Activated CD8-positive, alpha-beta memory T cell treated with anti-CD3 and anti-CD28 coated beads for 48 hours (primary cell): ENCODE measurements at places on chromosomes 3 and 15.

GRCh38 chr3:145058483-145058882, 1086.9 kb downstream of the DIPK2A start:
- no peak for DNase-seq

- peak; percentile 71 for DNase-seq
Observed at GRCh38 chr3:39383045-39383880, at the start of gene SLC25A38. Gene SLC25A38, plus strand, starts transcription at chr3:39383370. Its CDS starts 355 bp downstream, at chr3:39383725.

DNA sequence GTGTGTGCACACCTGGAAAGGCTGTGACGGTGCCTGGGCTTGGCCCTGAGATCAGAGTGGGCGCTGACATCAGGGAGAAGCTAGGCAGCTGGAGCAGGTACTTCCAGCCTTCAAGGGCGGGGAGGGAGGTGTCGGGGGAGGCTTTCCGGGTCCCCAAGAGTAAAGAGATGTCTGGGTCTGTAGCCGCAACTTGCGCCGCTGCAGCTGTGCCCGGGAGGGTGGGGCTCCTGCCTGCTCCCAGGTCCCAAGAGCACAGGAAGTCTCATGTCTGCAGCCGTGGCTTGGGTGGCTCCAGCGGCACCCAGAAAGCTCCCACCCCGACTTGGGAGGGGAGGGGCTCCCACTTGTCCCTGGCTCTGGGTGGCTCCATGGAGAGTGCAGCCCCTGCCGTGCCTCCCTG, 103.2 kb upstream of the BNIP2 start:
- DNase-seq = no peak

- no peak for DNase-seq
Observed at GRCh38 chr3:194661374-194661773, 10.6 kb downstream of the LSG1 start.

DNA sequence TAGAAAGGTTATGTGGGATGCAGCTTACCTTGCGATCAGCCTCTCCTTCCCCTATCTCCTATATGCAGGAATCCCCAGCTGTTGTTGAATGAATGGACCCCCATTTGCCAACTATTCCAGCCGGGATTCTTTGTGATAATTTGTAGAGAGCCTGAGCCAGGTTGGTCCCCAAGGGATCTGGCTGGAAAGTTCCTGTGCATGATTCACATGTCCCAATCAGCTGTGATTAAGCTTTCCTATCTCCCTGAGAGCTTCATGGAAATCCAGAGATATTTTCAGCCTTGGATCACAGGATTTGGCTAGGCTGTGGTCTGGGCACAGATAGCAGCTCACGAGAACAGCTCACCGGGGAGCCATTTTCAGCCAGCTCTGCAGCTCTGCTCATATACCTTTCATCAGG, 76.7 kb downstream of the ARNT2 start:
- DNase-seq = no peak

- DNase-seq = no peak
Observed at GRCh38 chr3:107976202-107976800, 114.5 kb downstream of the CD47 start.

- DNase-seq = no peak
Observed at GRCh38 chr15:38662033-38662802, 97.6 kb upstream of the RASGRP1 start.

DNA sequence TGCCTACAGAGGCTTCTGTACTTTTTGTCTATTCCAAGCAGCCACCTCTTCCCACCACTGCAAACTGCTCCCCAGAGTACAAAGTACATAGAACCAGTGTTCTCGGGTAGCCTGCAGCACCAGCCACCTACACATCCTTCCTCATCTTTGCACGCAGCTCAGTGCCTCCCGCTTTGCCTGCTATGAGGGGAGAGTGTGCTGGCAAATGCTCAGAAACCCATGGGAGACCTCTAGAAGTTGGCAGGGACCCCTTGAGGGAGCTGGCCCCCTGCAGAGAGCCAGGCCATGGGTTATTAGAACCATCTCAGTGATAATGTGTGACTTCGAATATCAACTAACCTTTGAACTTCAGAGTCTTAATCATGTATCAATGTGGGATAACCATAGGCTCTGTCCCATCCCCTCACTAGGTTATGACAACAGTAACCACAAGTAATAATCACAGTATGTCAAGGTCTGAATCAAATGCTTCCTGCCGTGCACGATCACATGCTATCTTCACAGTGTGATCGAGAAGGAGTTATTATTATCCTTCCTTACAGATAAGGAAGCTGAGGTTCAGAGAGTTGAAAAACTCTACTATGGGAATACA, 22.8 kb upstream of the SMAD3 start:
- DNase-seq = no peak

DNA sequence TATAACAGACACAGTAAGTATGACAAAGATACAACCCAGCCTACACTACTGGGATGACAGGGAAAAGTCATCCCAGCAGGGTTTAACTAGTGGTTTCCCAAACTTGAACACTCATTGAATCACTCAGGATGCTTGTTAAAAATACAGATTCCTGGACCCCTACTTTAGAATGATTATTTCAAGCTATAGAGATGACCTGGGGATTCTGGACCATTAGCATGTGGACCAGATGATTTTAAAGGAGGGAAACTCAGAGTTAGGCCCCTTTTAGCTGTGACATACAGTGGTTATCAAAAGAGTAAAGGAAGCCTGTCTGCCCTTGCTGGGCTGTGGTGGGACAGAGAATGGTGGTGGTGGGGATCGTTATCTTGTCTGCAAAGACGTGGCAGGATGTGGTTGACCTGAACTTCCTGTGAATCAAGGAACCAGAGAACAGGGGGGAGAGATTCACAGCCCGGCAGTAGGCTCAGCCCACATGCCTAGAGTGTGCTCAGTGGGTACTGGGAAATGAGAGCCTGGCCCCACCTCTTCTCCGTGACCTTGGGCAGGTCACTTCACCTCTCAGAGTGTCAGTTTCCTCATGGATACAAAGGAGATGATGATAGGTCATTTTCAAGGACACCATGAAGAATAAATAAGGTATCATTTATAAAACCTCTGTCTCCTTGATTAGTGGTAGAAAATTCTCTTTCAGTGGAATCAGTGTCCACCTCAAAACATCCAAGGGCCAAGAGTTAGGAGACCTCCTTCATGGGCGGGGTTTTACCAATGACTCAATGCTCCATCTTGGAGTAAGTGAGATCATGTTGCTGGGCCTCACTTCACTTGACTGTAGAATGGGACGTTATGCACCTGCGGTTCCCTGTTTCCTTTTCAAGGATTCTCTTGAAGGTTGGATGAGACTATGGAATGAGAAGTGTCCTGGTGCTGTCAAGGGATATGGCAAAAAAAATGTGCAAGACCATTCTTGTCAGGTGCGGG, 306.5 kb downstream of the RPLP1 start:
- DNase-seq = peak; percentile 76

- no peak for DNase-seq
Observed at GRCh38 chr3:115819785-115820384, 196.6 kb downstream of the GAP43 start.

- DNase-seq = no peak
Observed at GRCh38 chr15:65246026-65246714, 34.9 kb upstream of the CILP start.

- DNase-seq = no peak
Observed at GRCh38 chr3:86303935-86304334, 687.0 kb downstream of the VGLL3 start.

GRCh38 chr3:10997196-10997595, 4.6 kb downstream of the SLC6A1 start:
- DNase-seq = no peak

DNA sequence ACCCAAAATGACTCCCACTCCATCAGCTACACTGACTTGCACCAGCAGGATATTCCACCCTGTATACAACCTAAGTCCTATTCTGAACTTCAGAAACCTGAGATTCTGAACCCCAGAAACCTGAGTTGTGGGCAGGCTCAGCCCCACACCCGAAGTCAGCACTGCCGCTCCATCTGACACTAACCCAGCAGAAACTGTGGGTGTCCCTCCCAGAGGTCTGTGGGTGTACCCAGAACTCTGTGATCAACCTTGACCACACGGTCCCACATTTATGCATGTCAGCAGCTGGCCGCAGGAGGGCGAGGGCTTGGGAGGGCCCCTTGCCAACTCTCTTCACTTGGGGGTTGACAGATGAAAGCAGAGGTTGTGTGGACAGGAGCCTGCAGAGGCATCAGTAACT, 9.3 kb downstream of the OXTR start:
- DNase-seq = no peak

DNA sequence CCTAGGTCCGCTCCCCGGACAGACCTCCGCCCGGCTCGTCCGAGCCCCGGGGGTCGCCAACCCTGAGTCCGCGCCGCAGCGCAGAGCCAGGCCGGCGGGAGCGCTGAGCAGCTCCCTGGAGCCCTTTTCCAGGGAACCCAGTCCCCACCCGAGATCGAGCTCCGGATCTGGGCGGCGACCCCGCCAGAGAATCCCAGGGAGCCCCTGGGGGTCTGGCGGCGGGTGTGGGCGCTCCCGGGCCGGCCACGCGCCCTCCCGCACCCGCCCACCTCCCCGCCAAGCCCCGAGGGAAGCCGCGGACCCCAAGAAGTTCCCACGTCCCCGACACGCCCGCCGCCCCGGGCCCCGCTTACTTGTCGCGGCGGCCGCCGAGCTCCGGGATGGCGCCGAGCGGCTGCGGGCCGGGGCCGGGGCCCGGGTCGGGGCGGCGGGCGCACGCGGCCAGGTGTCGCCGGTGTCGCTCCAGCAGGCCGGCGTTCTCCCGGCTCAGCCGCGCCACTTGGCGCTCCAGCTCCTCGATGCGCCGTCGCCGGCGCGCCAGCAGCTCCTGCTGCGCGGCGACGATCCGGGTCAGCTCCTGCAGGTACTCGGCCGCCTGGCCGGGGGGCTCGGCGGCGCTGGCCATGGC, 137.7 kb downstream of the NUP210 start:
- no peak for DNase-seq

DNA sequence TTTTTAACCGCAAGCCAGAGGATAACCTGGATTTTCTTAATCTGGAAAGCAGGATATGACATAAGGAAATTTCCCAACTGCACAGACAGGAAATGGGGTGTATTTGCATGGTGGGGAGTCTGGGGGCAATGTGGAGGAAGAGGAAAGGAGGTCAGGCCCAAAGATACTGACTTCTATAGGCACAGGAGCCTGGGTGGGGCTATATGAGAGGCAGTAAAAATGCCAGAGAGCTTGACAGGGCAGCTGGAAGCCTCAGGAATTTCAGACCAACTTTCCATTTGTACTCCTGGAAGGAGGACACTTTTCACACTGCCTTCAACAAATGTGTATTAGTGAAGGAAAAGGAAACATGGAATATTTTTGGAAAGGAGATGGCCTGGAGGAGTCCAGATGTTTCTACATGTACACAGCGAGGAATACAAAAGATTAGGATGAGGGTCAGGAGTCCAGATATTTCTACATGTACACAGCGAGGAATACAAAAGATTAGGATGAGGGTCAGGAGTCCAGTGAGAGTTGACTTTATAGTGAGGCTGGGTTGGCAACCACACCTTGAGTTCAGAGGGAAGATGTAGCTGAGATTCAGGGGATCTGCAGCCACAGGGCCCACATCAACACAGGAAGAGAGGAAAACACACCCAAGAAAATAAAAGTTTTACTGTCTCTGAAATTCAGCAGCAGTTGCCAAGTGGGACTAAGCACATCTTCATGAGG, 111.9 kb upstream of the PTPRG start:
- DNase-seq = no peak

DNA sequence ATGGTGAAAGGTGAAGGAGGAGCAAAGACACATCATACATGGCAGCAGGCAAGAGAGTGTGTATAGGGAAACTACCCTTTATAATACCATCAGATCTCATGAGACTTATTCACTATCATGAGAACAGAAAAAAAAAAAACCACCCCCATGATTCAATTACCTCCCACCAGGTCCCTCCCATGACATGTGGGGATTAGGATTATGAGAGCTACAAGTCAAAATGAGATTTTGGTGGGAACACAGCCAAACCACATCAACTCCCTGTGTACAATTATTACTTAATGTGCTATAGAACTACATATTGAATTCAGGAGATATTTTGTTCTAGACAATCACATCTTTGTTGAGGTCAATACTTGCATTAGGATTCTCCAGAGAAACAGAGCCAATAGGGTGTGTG, 313.4 kb downstream of the CNTN6 start:
- DNase-seq = no peak

DNA sequence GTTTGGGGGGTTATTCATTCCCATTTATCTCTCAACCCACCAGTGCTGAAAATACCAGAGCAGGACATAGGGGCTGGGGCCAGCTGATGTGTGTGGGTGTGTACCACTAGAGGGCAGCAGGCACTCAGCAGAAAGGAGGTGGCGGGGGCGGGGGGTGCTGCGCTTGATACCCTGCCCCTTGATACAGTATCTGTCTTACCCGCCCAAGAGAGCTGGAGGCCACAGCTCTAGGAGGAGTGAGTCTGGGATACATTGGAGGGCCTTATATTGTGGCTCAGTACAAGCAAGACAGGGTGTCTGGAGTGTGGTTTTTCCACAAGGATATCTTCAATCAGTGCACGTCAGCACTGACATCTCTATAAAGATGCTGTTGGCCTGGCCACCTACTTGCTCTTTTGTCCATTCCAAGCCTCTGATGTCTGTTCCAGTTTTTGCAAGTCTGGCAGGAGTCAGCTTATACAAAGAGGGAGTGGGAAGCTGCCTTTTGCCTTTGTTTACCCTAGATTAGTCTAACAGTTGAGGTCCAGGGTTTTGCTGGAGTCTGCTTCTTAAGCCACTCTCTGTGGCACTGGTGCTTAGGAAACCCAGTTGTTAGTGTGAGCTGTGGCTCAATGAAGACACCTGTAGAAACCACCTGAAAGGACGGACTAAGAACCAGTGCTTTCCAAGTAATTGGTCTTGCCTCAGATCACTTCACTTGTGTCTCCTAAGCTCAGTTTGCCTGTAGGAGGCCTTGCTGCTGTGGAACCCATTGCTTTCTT, 1.5 kb upstream of the RBM15B start:
- no peak for DNase-seq

DNA sequence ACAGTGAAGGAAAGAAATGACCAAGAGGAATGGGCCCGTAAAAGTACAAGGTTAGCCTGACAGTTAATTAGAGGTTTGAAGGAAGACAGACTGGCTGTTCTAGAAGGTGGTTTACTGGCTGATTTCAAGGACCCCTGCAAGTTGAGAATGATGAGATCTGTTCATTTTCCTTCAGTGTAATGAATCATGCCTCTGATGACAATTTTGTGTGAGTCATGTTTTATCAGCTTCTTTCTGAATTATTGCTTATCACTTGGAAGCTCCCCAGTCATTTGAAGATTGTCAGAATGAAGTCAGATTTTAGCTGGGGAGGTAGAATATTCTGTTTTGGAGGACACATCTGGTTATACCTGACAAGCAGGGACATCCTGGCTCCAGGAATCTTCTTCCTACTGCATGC, 50.6 kb downstream of the DRD3 start:
- no peak for DNase-seq

GRCh38 chr3:4475804-4476203, 8.7 kb upstream of the SUMF1 start:
- no peak for DNase-seq

- no peak for DNase-seq
Observed at GRCh38 chr3:58421004-58421403, 12.6 kb downstream of the PDHB start.
